Neural progenitor cell (in vitro differentiated cells): ENCODE measurements at places on chromosomes 6 and 20.

DNA sequence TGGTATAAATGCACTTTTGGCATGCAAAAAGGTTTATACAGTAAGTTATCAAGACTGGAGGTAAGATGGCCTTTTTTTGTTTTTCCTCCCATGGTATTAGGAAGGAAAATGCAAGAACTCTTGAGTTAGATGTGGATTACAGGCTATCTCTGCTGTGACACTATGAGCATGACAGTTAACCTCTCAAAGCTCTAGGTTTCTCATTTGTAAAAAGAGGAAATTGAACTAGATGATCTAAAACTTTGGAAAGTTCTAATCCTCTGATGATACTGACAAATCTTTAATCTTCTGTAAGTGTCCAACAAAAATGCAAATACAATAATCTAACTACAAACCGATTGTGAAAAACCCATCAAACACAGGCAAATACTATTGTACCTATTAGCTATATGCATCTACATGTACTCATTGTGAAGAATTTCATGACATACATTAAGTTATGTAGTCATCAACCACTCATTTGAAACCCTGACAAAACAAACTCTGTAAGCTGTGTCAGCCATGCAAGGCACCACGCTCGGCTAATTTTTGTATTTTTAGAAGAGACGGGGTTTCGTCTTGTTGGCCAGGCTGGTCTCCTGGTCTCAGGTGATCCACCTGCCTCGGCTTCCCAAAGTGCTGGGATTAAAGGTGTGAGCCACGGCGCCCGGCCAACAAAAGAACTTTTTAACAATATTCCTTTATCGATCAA lies 4.2 kb downstream of the CDK19 start:
- DNase-seq, result no peak

DNA sequence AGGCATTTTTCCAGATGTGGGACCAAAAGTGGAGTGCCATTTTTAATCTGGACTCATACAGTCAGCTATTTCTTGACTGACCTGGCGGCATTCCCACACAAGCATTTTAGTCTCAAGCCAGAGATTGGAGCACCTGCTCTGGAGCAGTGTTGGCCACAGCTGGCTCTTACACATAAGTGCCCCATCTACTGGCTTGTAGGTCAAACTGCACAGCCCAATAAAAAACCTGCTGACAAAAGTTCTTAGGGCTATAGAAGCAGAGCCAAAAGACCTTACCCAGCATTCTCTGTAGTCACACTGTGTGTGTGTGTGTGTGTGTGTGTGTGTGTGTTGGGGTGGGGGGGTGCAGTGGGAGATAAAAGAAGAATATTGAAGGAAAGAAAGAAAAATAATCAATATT lies 38.6 kb upstream of the SENP6 start:
- DNase-seq, result peak; percentile 60

- no peak for DNase-seq
These were observed 51.6 kb downstream of the CDH4 start for GRCh38 chr20:61303675-61304074.

DNA sequence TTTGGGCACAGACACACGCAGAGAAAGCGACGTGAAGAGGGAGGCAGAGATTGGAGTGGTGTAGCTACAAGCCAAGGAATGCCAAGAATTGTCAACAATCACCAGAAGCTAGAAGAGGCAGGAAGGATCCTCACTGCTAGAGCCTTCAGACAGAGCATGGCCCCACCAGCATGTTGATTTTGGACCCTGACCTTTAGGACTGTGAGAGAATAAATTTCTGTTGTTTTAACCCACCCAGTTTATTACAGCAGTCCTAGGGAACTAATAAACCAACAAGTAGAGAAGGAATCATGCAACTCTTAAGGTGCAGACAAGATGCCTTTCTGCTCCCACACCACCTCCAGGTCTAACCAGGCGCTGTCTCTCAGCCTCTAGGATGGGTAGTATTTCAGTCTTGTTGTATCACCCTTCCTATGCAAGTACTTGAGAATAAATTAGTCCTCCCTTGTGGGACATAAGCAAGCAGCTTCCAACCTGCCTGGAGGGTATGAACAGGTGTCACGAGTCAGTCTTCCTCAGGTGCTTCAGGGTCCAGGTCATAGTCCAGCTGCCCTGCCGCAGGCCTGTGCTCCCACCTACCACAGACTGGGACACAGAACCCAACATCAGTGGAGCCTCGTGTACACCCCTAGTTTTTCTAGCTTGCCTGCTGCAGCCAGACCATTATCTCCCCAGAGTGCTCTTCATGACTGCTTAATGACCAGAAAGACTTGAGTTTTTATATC lies 46.4 kb upstream of the CCN2 start:
- no peak for DNase-seq

GRCh38 chr6:40794586-40794985 lies 207.4 kb upstream of the LRFN2 start:
- DNase-seq, result no peak

DNA sequence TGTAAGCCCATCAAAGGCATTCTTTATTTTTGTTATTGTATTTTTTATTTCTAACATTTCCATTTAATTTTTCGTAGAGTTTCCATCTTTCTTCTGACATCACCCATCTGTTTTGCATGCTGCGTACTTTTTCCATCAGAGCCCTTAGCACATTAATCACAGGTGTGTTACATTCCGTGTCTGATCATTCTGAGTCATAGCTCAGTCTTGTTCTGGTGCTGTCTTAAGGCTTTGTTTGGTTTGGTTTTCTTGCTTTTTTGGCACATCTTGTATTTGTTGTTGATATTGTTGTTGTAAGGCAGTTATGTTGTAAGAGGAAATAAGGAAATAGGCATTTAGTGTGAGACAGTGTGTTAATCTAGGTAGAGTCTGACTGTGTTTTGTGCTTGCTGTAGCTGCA lies 214.6 kb upstream of the CDH4 start:
- DNase-seq, result no peak

GRCh38 chr6:169452117-169452868 lies 198.6 kb upstream of the THBS2 start:
- no peak for DNase-seq

DNA sequence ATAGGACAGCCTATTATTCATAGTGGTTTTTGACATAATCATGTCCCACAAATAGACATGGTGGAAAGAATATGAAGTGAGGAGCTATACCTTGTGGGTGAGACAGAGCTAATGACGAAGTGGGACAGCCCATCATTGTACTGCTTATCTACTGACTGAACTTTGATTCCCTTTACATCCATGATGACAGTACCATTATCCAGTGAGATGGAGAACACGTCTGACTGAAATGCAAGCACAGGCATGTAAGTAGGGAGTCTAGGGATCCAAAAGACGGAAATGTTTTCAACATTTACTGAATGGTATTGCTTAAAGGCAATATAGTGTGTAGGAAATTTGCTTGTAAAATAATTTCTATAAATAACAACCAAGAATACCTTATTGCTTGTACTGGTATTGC lies 43.5 kb downstream of the FAM229B start:
- no peak for DNase-seq

DNA sequence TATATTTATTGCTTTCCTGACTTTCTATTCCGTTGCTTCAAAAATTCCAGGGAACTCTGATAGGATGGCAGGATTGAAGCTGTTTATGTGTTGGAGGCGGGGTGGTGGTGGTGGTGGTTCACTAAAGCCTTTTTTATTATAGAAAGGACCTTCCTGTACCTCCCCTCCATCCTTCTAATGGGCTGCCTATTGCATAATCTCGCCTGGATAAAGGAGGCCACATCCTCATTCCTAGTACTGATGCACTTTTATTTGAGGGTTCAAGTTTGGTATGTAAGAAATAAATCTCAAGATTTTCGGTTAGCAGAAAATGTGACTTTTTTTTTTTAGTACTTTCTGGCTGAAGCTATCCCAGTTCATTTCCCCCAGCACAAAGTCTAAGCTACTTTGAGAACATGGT lies 18.7 kb upstream of the CTAGE9 start:
- no peak for DNase-seq

- DNase-seq, result peak; percentile 87
These were observed 14.4 kb upstream of the HLA-DQA1 start for GRCh38 chr6:32622545-32623401.

DNA sequence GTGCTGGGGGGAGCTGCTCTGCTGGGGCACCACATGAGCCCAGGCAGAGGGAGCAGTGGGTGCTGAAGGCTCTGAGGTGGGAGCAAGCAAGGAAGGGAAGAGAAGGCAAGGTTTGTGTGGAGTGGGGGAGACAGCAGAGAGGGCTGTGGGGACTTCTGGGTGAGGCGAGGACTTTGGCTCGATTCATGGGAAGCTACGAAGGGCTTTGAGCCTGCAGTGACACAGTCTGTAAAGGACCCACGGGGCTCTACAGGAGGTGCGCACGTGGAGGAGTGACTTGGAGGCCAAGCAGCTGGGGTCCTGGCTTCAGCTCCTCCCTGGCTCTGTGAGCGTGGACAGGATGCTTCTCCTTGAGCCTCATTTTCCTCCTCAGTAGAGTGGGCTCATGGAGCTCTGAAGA lies 29.1 kb upstream of the CSNK2A1 start:
- no peak for DNase-seq

DNA sequence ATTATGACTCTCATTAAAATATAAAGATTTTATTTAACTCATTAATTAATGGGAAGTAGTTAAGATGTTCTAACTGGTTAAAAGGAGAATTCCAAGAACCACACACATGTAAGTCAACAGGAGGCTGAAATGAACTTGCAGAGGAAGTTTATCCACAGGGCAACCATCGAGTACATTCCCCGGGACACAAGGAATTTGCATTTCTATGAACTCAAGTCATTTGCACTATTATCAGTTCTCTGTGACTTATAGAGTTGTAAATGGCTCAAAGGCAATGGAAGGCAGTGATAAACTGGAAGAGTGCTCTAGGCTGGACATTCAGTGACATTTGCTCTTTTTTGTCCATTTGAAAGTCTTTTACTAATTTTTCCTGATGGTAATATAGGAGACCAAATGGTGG lies 97.4 kb downstream of the SNX5 start:
- no peak for DNase-seq

GRCh38 chr20:59977086-59977485 lies 18.9 kb downstream of the CDH26 start:
- no peak for DNase-seq

GRCh38 chr6:13742961-13743735 lies 31.5 kb upstream of the RANBP9 start:
- DNase-seq, result no peak

- peak; percentile 59 for DNase-seq
These were observed 993 bp upstream of the NCOA7 start for GRCh38 chr6:125789576-125790357.

DNA sequence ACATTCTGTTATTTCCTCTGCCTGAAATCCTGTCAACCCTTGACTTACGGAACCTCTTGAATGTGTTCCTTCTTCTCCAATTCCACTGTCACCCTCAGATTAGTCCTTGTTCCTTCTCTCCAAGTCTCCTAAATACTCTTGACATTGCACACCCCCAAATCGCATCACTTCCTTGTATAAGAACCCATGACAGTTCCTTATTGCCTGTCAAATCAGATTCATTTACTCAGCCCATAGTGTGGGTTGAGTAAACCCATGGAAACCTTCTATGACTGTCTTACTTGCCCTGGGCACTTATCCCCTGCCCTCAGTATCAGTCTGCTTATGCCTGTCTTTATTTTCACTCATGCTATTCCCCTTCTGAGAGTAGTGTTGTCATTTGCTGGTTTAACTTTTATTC lies 40.5 kb downstream of the ARMC2 start:
- DNase-seq, result no peak

DNA sequence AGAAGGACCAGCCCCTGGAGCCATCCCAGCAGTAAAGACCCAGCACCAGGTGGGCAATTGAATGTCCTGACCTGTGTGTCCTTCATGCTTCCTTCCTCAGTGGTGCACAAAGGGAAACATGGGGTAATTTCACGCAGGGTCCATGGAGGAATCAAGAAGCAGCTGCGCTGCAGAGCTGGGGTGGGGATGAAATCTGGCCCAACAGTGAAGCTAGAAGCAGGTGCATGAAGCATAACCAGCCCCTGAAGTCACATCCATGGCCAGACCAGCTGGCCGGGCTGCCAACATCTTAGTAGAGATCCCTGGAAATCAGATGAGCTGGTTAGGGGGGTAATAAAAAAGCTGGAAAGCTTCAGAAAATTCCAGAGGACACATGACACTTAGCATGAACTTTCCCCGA lies 646.7 kb upstream of the DEFB115 start:
- DNase-seq, result no peak

DNA sequence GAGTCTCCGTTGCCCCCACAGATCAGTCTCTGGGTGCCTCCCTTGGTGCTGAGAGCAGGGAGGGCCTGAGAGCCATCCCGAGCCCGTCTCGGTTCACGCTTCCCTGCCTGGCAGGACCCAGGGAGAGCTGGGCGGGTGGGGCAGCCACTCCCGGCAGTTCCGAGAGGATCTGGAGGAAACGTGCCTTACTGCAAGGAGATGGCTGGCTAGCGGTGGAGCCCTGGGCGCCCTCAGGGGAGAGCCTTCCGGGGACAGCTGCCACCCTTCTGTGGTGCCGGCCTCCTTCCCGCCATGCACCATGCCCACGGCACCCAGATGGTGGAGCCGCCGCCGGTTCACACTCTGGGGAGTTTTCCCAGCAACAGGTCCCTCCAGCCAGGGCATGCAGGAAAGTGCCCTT lies 45.8 kb upstream of the SLCO4A1 start:
- DNase-seq, result no peak

- no peak for DNase-seq
These were observed 338.7 kb downstream of the HTR1B start for GRCh38 chr6:77124604-77125003.

- DNase-seq, result no peak
These were observed 286.6 kb downstream of the TSHZ2 start for GRCh38 chr20:53258741-53259140.

DNA sequence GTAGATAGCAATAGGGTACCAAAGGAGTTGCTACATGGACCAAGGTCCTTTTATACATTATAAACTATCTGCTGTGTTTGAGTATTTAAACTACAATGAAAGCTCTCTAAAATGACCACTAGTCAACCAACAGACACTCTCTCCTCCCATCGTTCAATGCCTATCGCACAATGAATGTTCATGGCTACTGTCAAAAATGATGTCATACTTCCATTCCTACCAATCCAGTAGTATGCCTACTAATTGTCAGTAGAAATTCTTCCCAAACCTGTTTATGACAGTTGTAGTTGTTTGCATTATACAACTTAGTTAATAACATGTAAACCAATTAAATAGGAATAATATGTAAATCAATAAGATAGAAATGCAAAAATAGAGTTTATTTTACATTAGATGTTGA lies 39.0 kb upstream of the VSX1 start:
- DNase-seq, result no peak

DNA sequence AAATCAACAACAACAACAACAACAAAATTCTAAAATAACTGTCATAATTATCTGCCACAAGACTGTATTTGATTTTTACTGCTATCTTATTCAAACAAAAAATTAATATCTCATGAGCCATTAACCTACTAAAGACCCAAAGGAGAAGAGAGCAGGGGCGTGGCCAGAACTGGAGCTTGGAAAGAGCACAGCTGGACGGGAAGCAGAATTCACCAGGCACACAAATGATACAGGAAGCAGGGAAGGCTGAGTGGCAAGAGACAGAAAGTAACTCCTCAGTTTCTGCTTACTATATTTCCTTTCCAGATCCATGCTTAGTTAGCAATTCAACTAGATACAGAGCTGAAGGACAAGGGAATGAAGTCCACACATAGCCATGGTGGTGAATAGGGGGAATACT lies 54.4 kb downstream of the FKBP5 start:
- no peak for DNase-seq

GRCh38 chr6:4846387-4846786 lies 70.2 kb downstream of the CDYL start:
- no peak for DNase-seq
